ENCODE measurements at places on chromosomes 5 and 9. TPM values are rescaled to one million over a fixed set of nuclear protein-coding genes. Genes with fewer than 3 reads are reported as not detected.

GRCh38 chr5:10451137-10451824 is 9.6 kb downstream of the ROPN1L start:
- no peaks in the 10 kb centered on the region for H3K27me3 ChIP-seq
- DNase-seq: no peak
- no peak overlapping the region for H3K4me3 ChIP-seq
- no peaks in the 10 kb centered on the region for H3K36me3 ChIP-seq
- H3K4me1 ChIP-seq: no peaks in the 10 kb centered on the region
- H3K27ac ChIP-seq: no peak overlapping the region

- H3K36me3 ChIP-seq: no peaks in the 10 kb centered on the region
- H3K27me3 ChIP-seq: no peaks in the 10 kb centered on the region
- H3K4me3 ChIP-seq: no peak overlapping the region
- no peak overlapping the region for H3K27ac ChIP-seq
Observed at GRCh38 chr9:121009650-121010049, 40.4 kb downstream of the C5 start.

GRCh38 chr5:6469836-6470235 is 21.2 kb downstream of the UBE2QL1 start:
- no peaks in the 10 kb centered on the region for H3K4me1 ChIP-seq
- no peak for DNase-seq
- no peak overlapping the region for H3K27ac ChIP-seq

GRCh38 chr5:18159331-18159730 is 525.1 kb downstream of the TAF11L14 start:
- H3K27ac ChIP-seq: no peak overlapping the region
- DNase-seq: no peak
- no peaks in the 10 kb centered on the region for H3K36me3 ChIP-seq
- H3K27me3 ChIP-seq: no peaks in the 10 kb centered on the region
- no peaks in the 10 kb centered on the region for H3K4me1 ChIP-seq
- H3K4me3 ChIP-seq: no peak overlapping the region

DNA sequence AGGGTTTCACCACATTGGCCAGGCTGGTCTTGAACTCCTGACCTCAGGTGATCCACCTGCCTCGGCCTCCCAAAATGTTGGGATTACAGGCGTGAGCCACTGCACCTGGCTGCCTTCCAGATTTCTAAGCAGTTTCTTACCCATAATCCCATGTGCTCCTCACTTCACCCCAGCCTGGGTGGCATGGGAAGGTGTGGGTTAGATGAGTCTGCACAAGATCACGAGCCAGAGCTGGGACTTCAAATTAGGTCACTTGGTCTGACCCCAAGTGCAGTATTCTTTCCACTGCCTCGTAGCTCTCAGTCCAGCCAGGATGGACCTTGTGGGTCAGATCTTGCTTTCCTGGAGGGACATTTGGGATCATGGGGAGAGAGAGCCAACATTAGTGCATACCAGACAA is 37.5 kb upstream of the STRBP start:
- no peak overlapping the region for H3K4me3 ChIP-seq
- no peaks in the 10 kb centered on the region for H3K36me3 ChIP-seq
- no peaks in the 10 kb centered on the region for H3K27me3 ChIP-seq
- DNase-seq: no peak
- no peak overlapping the region for H3K27ac ChIP-seq

GRCh38 chr9:133510926-133511505 is 13.7 kb downstream of the MYMK start:
- H3K27ac ChIP-seq: no peak overlapping the region
- H3K4me1 ChIP-seq: peaks cover 10% of the 10 kb centered on the region
- H3K27me3 ChIP-seq: no peaks in the 10 kb centered on the region
- no peaks in the 10 kb centered on the region for H3K36me3 ChIP-seq
- H3K4me3 ChIP-seq: no peak overlapping the region

DNA sequence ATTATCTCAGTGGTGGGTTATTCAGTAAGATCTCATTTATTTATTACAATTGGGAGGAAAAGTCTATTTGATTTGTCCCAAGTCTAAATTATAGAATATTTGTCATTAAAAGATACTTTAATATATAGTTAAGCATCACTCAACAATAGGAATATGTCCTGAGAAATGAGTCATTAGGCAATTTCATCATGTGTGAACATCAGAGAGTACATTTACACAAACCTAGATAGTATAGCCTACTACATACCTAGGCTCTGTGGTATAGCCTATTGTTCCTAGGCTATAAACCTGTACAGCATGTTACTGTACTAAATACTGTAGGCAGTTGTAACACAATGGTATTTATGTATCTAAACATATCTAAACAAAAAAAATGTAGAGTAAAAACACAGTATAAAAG is 135.0 kb upstream of the RASA1 start:
- DNase-seq: no peak
- no peaks in the 10 kb centered on the region for H3K27me3 ChIP-seq
- H3K4me3 ChIP-seq: no peak overlapping the region
- H3K27ac ChIP-seq: no peak overlapping the region

Gene AGXT2
- 0.16 TPM for total RNA-seq

Gene NR4A3
- total RNA-seq: 3.9 TPM

Gene DNM1
- total RNA-seq: 2.5 TPM

Gene JAKMIP2
- 0.17 TPM for total RNA-seq

Gene BSPRY
- total RNA-seq: 25.6 TPM

Gene ARHGEF39
- total RNA-seq: 7.3 TPM

Gene PDCD1LG2
- total RNA-seq: 0.15 TPM

Gene HRH2
- total RNA-seq: 0.82 TPM

Gene C7
- 23.3 TPM for total RNA-seq

Data from colonic mucosa (tissue), 4 donors.